ENCODE measurements at places on chromosomes 1 and 21.

DNA sequence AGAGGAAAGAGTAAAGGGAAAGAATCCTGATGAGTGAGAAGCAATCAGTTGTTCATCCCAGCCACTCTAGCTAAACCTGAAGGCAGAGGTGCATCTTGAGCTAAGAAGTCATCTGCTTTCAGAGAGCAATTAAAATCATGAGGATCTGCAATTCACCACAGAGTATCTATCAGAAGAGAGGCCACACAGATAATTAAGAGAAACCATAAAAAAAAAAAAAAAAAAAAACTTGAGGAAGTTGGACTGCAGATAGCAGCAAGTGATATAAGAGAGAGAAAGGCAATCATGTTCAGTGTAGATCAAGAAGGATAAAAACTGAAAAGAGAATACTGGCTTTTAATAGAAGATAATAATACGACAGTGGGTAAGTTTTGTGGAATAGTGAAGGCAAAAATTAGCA lies 17.7 kb downstream of the FOXJ3 start:
- no peak for DNase-seq

DNA sequence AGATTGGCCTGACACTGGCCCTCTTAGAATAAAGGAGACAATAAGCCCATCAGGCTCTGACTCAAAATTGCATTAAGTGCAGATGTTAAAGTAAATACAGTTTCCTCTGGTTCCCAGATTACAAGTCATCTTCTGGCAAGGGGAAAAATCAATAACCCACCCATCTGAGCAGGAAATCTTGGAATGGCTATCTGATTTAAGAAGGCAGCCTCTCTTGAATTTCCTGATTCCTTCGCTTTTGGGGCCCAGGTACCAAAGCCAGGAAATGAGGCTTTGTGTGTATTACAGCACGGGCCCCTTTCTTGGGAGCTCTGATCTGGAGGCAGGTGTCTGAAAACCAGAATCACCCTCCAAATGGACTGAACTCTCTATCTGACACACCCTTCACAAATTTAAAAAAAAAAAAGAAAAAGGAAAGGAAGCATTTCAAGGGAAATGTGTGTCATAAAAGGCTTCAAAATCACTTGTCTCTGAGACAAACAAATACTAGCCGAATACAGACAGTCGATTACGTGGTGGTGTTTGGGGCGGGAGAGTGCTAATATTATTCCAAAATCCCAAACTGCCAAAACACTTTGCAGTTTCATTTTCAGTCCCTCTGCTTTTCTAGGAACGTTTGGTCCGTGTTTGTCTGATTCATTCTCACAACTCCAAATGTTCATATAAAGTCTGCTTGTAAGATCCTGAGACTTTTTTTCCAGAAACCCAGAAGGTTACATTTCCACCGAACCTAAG lies 240.9 kb upstream of the CAMK1G start:
- DNase-seq: no peak

- no peak for DNase-seq
Observed at GRCh38 chr1:183970516-183971300, 66.8 kb downstream of the COLGALT2 start.

DNA sequence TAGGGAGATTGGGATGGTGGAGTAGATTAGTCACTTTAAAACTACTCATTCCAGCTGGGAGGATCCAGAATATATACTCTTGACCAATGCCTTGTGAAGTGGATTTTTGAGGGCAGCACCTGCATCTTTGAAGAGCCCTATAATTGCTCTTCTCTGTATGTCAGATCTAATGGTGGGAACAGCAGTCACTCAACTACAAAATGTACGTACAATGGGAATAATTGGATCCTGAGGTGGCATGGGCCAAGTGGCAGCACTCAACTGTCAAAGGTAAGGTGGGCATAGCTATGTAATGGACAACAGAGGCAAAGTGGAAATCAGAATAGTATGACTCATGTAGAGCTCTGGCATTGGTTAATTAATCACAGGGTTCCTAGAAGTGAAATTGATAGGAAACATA lies 51.6 kb upstream of the KIAA0040 start:
- no peak for DNase-seq
